Gastrocnemius medialis (tissue), 4 donors: ENCODE measurements at places on chromosomes 3 and 15. TPM values are rescaled to one million over a fixed set of nuclear protein-coding genes. Genes with fewer than 3 reads are reported as not detected.
A peak's percentile ranks its signal among the peaks of the same experiment; 100 is the strongest.

- no peaks in the 10 kb centered on the region for H3K27me3 ChIP-seq
- peaks cover 16% of the 10 kb centered on the region for H3K36me3 ChIP-seq
- H3K27ac ChIP-seq = peak overlapping the region; percentile 92
- H3K4me1 ChIP-seq = peaks cover 10% of the 10 kb centered on the region
- DNase-seq = peak; percentile 50
Observed at GRCh38 chr3:123584284-123584987, 417 bp downstream of the HACD2 start.

DNA sequence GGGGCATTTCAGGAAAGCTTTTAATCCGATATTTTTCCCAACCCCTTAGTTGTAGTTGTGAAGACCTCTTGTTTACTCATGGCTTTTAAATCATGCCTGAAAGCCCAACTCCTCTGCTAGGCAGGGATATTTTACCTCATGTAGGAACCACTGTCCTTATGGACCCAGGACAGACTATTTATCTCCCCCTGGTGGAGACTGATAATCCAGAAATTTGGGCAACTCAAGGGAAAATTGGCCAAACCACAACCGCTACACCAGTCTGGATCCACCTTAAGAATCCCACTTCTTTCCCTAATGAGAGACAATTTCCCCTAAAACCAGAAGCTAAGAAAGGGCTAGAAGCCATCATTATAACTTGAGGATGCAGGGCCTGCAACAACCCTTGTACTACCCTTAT is 248.1 kb upstream of the STAC start:
- H3K4me3 ChIP-seq = no peak overlapping the region
- H3K27me3 ChIP-seq = no peaks in the 10 kb centered on the region
- DNase-seq = no peak
- H3K36me3 ChIP-seq = no peaks in the 10 kb centered on the region
- no peak overlapping the region for H3K27ac ChIP-seq

DNA sequence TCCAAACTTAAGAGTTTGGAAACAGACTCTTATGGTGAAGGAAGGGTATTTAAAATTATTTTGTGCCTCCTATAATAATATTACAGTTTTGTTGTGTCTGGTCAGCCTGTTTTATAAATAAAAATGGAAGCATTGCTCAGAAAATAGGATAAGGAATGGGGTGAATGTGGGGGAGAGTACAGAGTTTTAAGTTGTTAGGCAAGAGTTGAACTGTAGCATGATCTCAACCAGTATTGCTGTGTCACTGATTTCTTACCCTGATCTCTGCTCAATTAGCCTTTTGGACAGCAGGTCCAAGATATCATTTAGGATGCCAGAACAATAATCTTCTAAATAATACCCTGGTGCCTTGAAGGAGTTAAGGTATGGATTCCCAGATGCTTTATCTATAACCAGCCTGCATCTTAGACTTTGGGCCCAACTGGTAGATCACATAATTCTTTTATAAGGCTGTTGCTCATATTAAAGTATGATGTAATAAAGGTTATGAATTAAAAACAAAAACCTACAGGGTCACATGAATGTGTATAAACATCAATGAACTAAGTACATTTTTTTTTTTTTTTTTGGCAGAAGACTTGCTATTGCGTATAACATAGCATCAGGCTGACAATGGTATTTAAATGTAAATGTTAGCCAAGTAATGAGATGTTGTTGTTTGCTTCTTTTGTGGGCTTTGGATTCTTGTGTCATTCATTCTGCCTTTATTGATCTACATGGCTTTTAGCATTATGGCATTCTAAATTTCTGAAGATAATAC is 70.0 kb downstream of the MITF start:
- no peak overlapping the region for H3K27ac ChIP-seq
- H3K4me3 ChIP-seq = no peak overlapping the region
- peaks cover 67% of the 10 kb centered on the region for H3K4me1 ChIP-seq

GRCh38 chr15:96324940-96325540 is 5.5 kb upstream of the NR2F2 start:
- H3K4me3 ChIP-seq = peak overlapping the region; percentile 64
- H3K4me1 ChIP-seq = peaks cover 10% of the 10 kb centered on the region
- no peak for DNase-seq
- H3K36me3 ChIP-seq = no peaks in the 10 kb centered on the region
- H3K27ac ChIP-seq = peak overlapping the region; percentile 86
- peaks cover 34% of the 10 kb centered on the region for H3K27me3 ChIP-seq

DNA sequence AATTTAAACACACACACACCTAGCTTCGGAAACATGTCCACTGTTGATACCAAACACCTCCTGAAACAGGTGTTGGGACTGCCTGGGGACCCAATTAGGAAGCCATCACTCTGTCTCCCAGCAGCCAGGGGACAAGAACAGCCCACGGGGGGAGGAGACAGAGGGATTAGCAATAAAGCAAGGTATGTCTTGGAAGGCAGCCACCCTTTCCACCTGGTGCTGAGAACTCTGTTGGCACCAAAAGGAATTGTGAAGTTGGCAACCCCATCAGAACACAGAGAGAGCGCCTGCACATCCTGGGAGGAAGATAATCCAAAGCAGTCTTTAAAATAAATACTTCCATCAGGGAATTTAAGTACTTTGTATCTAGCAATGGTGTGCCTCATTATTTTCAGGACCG is 111.0 kb downstream of the ADAMTS17 start:
- no peaks in the 10 kb centered on the region for H3K27me3 ChIP-seq
- no peaks in the 10 kb centered on the region for H3K4me1 ChIP-seq
- no peak overlapping the region for H3K27ac ChIP-seq
- no peaks in the 10 kb centered on the region for H3K36me3 ChIP-seq
- no peak overlapping the region for H3K4me3 ChIP-seq
- DNase-seq = no peak

The SKOR1 gene
- 0.13 TPM for total RNA-seq

The GHSR gene
- total RNA-seq = not detected

The C15orf62 gene
- not detected for total RNA-seq

The GRAMD1C gene
- total RNA-seq = not detected

The MRAS gene
- total RNA-seq = 67.3 TPM
